Neural crest cell (in vitro differentiated cells): ENCODE measurements at places on chromosomes 6 and 20.

GRCh38 chr6:143215363-143215762, 154.7 kb downstream of the AIG1 start:
- no peaks in the 10 kb centered on the region for H3K27me3 ChIP-seq
- H3K4me3 ChIP-seq, result no peak overlapping the region
- no peak for DNase-seq

GRCh38 chr20:59042151-59042795, at the start of gene PRELID3B:
TSS of gene PRELID3B (minus strand) at chr20:59042786. CDS start at chr20:59042730, 56 bp downstream.
- H3K4me3 ChIP-seq, result peak within 1 kb of the TSS; percentile 83
- peak within 1 kb of the TSS; percentile 76 for H3K27ac ChIP-seq
- H3K4me1 ChIP-seq, result peaks cover 36% of the 10 kb centered on the region

DNA sequence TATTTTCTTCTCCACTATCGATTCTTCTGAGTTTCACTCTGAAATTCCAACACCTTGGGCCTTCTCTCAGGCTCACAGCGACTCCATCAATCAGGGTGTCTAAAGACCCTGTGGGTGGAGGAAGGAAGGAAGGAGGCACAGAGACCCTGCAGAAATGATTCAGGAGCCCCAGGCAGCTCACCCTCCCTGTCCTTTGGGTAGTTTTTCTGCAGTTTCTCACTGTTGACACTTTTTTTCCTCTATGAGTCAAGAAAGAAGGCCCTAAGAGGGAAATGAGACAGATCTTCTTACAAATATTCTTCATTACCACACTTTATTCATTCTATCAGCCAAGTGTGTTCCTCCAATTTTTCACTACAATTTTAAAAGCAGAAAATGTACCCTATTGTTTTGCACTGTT, 34.2 kb upstream of the TBXT start:
- H3K4me1 ChIP-seq, result peaks cover 12% of the 10 kb centered on the region
- peaks cover 10% of the 10 kb centered on the region for H3K27me3 ChIP-seq
- H3K36me3 ChIP-seq, result no peaks in the 10 kb centered on the region

- peaks cover 2% of the 10 kb centered on the region for H3K27me3 ChIP-seq
- no peaks in the 10 kb centered on the region for H3K36me3 ChIP-seq
- no peak for DNase-seq
Measured at GRCh38 chr20:51195419-51195901, 172.6 kb upstream of the KCNG1 start.

- no peaks in the 10 kb centered on the region for H3K36me3 ChIP-seq
- no peak overlapping the region for H3K4me3 ChIP-seq
Measured at GRCh38 chr6:137240168-137240567, 21.0 kb upstream of the IFNGR1 start.

DNA sequence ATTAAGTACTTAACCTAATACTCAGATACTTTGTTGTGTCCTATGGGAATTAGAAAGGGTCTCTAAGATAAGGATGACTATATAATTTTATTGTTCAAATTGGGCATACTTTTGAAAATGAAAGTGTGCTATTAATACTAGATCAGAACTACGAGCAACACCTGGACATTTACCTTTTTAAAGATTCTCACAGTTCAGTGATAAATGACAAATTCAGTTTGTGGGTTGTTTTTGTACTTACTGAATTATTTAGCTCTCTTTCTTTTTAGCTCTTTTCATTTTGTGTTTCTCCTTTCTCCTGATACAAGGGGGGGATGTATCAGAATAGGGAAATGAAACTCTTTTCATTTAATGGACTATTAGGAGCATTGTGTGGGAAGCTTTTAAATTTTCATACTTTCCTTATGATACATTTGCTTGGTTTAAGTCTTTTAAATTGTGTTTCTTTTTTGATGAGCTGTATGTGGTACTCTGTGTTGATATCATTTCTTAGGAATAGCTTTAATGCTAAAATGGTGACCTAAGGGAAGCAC, 47.5 kb downstream of the PHF3 start:
- H3K36me3 ChIP-seq, result peaks cover 29% of the 10 kb centered on the region
- H3K27me3 ChIP-seq, result no peaks in the 10 kb centered on the region
- peak overlapping the region; percentile 39 for H3K27ac ChIP-seq
- DNase-seq, result no peak
- H3K4me3 ChIP-seq, result no peak overlapping the region

- H3K27ac ChIP-seq, result no peak overlapping the region
- no peak for DNase-seq
- H3K4me3 ChIP-seq, result no peak overlapping the region
- no peaks in the 10 kb centered on the region for H3K36me3 ChIP-seq
Measured at GRCh38 chr6:45983062-45983461, 32.6 kb downstream of the CLIC5 start.

- no peaks in the 10 kb centered on the region for H3K27me3 ChIP-seq
- no peak overlapping the region for H3K4me3 ChIP-seq
- DNase-seq, result no peak
- H3K4me1 ChIP-seq, result peaks cover 7% of the 10 kb centered on the region
- H3K27ac ChIP-seq, result no peak overlapping the region
Measured at GRCh38 chr6:134531611-134532010, 213.7 kb upstream of the SGK1 start.

- H3K27me3 ChIP-seq, result peaks cover 56% of the 10 kb centered on the region
- H3K36me3 ChIP-seq, result peaks cover 3% of the 10 kb centered on the region
- H3K4me3 ChIP-seq, result peak overlapping the region; percentile 98
- DNase-seq, result no peak
- peak overlapping the region; percentile 96 for H3K27ac ChIP-seq
Measured at GRCh38 chr20:18794428-18794787, 19.2 kb upstream of the SCP2D1 start.

GRCh38 chr20:38094373-38094891, 60.9 kb downstream of the RPRD1B start:
- peaks cover 44% of the 10 kb centered on the region for H3K4me1 ChIP-seq
- no peak for DNase-seq
- no peak overlapping the region for H3K27ac ChIP-seq
- H3K4me3 ChIP-seq, result no peak overlapping the region
- no peaks in the 10 kb centered on the region for H3K27me3 ChIP-seq

- H3K4me1 ChIP-seq, result no peaks in the 10 kb centered on the region
- DNase-seq, result no peak
- H3K27ac ChIP-seq, result no peak overlapping the region
Measured at GRCh38 chr6:43724914-43725642, 37.5 kb upstream of the MRPS18A start.

GRCh38 chr20:40861427-40862008, 167.1 kb upstream of the TOP1 start:
- no peak overlapping the region for H3K4me3 ChIP-seq
- no peak for DNase-seq
- peaks cover 25% of the 10 kb centered on the region for H3K4me1 ChIP-seq
- H3K27me3 ChIP-seq, result no peaks in the 10 kb centered on the region

GRCh38 chr6:138593909-138594757, 94.8 kb upstream of the NHSL1 start:
- DNase-seq, result no peak
- H3K27me3 ChIP-seq, result no peaks in the 10 kb centered on the region
- peaks cover 29% of the 10 kb centered on the region for H3K4me1 ChIP-seq
- H3K27ac ChIP-seq, result peak overlapping the region; percentile 75
- H3K36me3 ChIP-seq, result no peaks in the 10 kb centered on the region

- H3K27me3 ChIP-seq, result no peaks in the 10 kb centered on the region
- DNase-seq, result no peak
- no peak overlapping the region for H3K4me3 ChIP-seq
- no peak overlapping the region for H3K27ac ChIP-seq
- no peaks in the 10 kb centered on the region for H3K36me3 ChIP-seq
- peaks cover 5% of the 10 kb centered on the region for H3K4me1 ChIP-seq
Measured at GRCh38 chr6:3835055-3835731, 14.0 kb upstream of the FAM50B start.

GRCh38 chr20:47609001-47609400, 107.3 kb downstream of the NCOA3 start:
- no peak overlapping the region for H3K4me3 ChIP-seq
- no peak for DNase-seq
- H3K27ac ChIP-seq, result no peak overlapping the region
- peaks cover 4% of the 10 kb centered on the region for H3K36me3 ChIP-seq

DNA sequence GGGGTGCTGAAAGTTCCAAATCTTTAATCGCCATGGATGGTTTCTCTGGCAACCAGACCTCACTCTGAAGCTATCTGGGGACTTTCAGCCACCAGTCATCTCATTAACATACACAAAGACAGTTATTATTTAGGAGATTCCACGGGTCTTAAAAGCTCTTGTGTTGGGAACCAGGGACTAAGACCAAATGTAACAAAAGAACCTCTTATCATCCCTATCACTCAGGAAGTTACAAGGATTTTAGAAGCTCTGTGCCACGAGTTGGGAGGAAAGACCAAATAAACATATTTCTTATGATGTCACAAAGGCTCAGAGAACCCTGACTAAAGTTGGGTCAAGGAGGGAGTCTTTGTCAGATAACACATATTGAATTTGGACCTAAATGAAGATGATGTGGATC, 17.7 kb downstream of the GPX6 start:
- no peaks in the 10 kb centered on the region for H3K27me3 ChIP-seq
- H3K4me1 ChIP-seq, result peaks cover 18% of the 10 kb centered on the region
- no peak overlapping the region for H3K27ac ChIP-seq
- H3K4me3 ChIP-seq, result peak overlapping the region; percentile 11

DNA sequence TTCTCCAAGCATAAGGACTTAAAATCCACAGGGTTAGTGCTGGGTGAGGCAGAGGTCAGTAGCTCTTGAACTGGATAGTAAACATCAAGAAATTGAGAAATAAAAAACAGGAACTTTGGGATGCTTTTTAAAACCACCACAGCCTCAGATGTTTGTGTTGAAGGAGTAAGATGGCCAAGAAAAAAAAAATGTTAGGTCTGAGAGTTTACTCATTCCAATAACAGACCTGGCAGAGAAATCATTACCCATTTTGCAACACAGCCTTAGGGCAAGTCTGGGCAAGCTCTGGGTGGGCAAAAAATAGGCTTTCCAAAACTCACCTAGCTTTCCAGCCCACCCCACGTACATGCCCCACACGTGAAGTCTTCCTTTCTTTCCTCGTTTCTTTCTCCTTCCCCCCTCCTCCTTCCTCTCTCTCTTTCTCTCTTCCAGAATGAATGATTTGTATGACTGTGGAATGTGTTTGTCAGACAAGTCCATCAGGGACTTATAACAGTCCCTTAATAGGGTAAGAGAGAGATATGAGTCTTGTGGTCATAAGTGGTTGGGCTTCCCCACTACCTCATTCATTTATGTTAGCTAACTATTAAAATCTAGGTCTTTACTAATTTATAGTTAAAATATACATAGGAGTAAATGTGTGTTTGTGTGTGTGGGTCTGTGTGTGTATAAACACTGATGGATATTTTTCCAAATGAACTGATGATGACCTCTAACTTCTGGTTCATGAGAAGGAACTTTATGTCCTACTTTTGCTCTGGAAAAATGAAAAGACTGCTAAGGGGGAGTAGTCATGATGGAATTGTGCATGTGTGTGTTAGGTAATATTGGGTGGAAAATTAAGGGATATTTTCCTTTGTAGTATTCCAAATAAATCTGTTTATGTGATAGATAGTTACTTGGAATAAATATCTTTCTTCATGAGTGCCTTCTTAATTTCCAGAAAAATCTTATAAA, 18.0 kb upstream of the DSE start:
- no peak overlapping the region for H3K27ac ChIP-seq
- H3K4me3 ChIP-seq, result no peak overlapping the region
- DNase-seq, result no peak
- no peaks in the 10 kb centered on the region for H3K27me3 ChIP-seq
- H3K36me3 ChIP-seq, result no peaks in the 10 kb centered on the region
- H3K4me1 ChIP-seq, result no peaks in the 10 kb centered on the region

- no peaks in the 10 kb centered on the region for H3K36me3 ChIP-seq
- no peak for DNase-seq
- no peak overlapping the region for H3K4me3 ChIP-seq
- no peaks in the 10 kb centered on the region for H3K4me1 ChIP-seq
- H3K27me3 ChIP-seq, result no peaks in the 10 kb centered on the region
- no peak overlapping the region for H3K27ac ChIP-seq
Measured at GRCh38 chr6:55198715-55199114, 24.4 kb downstream of the HCRTR2 start.

- peaks cover 7% of the 10 kb centered on the region for H3K36me3 ChIP-seq
- peaks cover 3% of the 10 kb centered on the region for H3K27me3 ChIP-seq
- no peak overlapping the region for H3K27ac ChIP-seq
- H3K4me3 ChIP-seq, result peak overlapping the region; percentile 20
- no peak for DNase-seq
Measured at GRCh38 chr20:33679758-33680485, 5.7 kb upstream of the NECAB3 start.

GRCh38 chr6:16471910-16472297, 233.5 kb downstream of the GMPR start:
- H3K4me1 ChIP-seq, result peaks cover 2% of the 10 kb centered on the region
- H3K27ac ChIP-seq, result no peak overlapping the region
- DNase-seq, result no peak
- H3K27me3 ChIP-seq, result no peaks in the 10 kb centered on the region
- no peak overlapping the region for H3K4me3 ChIP-seq

GRCh38 chr6:39048481-39049399, at the start of gene GLP1R:
TSS of gene GLP1R (plus strand) at chr6:39048781. CDS start at chr6:39048841, 60 bp downstream.
- H3K36me3 ChIP-seq, result no peaks in the 10 kb centered on the region
- DNase-seq, result no peak
- H3K27me3 ChIP-seq, result peaks cover 75% of the 10 kb centered on the region
- H3K4me3 ChIP-seq, result peak within 1 kb of the TSS; percentile 77
- H3K27ac ChIP-seq, result no peak within 1 kb of the TSS

GRCh38 chr6:40380271-40380670, 206.9 kb downstream of the LRFN2 start:
- no peak for DNase-seq
- H3K4me3 ChIP-seq, result no peak overlapping the region
- H3K27me3 ChIP-seq, result peaks cover 5% of the 10 kb centered on the region
- H3K4me1 ChIP-seq, result no peaks in the 10 kb centered on the region
- H3K36me3 ChIP-seq, result no peaks in the 10 kb centered on the region
- no peak overlapping the region for H3K27ac ChIP-seq

DNA sequence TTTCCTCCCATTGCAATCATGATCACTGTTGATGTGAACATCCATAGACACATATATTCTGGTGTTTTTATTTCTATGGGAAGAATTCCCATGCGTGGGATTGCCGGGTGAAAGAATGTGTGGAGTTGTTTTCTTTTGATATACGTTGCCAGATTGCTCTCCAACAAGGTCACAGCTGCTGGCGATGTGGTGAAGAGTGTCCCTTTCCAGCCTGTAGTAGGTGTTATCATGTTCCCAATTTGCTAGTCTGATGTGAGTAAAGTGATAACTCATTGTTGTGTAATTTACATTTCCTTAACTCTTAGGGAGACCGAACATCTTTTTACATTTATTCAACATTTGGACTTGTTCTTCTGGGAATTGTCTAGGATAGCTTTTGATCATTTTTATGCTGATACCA, 14.5 kb upstream of the ELMO2 start:
- H3K36me3 ChIP-seq, result no peaks in the 10 kb centered on the region
- H3K27ac ChIP-seq, result no peak overlapping the region
- peaks cover 2% of the 10 kb centered on the region for H3K27me3 ChIP-seq
- no peaks in the 10 kb centered on the region for H3K4me1 ChIP-seq
- H3K4me3 ChIP-seq, result no peak overlapping the region
- DNase-seq, result no peak

GRCh38 chr6:109738667-109739066, 47.6 kb downstream of the FIG4 start:
- no peaks in the 10 kb centered on the region for H3K4me1 ChIP-seq
- no peaks in the 10 kb centered on the region for H3K27me3 ChIP-seq
- H3K36me3 ChIP-seq, result peaks cover 2% of the 10 kb centered on the region
- DNase-seq, result no peak
- H3K27ac ChIP-seq, result no peak overlapping the region

GRCh38 chr6:38057994-38058393, 238.5 kb downstream of the ZFAND3 start:
- DNase-seq, result no peak
- peaks cover 4% of the 10 kb centered on the region for H3K4me1 ChIP-seq
- peaks cover 9% of the 10 kb centered on the region for H3K36me3 ChIP-seq
- no peak overlapping the region for H3K4me3 ChIP-seq
